Occipital lobe (tissue), 3 donors: ENCODE measurements at places on chromosomes 6 and 20. TPM values are rescaled to one million over a fixed set of nuclear protein-coding genes. Genes with fewer than 3 reads are reported as not detected.

DNA sequence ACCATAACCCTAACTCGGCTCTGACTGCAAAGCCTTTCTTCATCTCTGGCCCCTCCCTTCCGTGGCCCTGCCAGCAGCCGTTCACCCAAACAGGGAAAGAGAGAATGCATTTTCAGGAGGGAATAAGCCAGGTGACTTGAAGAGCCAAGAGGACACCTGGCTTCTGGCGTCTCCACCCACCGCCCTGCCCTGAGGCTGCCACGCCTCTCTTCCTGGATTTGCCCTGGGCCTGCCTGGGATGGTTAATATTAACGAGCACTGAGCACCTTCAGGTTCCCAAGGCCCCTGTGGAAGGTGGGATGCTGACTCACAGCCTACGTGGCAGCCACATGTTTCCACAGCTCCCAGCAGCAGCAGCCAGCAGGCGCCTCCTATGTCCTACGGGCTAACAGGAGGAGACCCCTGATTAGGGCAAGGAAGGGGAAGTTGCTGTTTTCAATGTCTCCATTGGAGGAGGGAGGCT is 138.0 kb upstream of the RREB1 start:
- no peak for DNase-seq

- DNase-seq, result no peak
Observed at GRCh38 chr6:22239261-22239921, 57.4 kb downstream of the PRL start.

The SLC24A3 gene
- 17.8 TPM for total RNA-seq

- peak; percentile 60 for DNase-seq
Observed at GRCh38 chr20:36744764-36745191, 1.1 kb downstream of the NDRG3 start.

GRCh38 chr6:39330057-39330456 is 7.6 kb upstream of the KCNK16 start:
- no peak for DNase-seq

DNA sequence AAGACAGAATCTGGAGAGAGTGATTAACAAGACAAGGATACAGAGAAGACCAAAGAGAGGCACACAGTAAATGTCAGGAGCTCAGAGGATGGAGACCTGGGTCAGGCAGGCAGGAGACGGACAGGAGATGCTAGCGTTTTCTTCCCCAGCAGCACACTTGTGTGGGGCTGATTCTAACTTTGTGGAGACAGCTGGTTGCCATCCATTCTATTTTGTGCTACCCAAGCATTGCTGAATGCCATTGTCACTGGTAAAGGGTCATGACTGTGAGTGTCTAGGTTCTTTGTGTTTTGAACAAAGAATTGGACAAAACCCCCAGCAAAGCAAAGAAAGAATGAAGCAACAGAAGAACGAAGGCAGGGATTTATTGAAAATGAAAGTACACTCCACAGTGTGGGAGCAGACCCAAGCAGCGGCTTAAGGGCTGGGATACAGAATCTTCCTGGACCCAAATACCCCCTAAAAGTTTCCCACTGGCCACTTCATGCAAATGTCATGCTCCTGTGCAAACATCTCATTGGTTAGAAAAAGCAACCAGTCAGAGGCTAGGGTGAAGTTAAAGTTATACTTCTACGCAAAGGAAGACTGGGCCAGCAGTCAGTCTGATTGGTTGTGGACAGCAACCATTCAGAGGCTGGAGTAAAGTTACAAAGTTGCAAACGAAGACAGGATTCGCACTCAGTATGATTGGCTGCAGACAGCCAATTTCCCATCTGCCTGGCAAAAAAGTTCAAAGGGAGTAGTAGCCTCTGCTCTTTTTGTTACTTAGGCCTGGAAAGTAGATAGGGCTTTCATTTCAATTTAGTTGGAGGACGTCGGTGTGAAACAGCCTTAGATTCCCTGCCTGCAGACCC is 17.5 kb downstream of the PTK7 start:
- no peak for DNase-seq

DNA sequence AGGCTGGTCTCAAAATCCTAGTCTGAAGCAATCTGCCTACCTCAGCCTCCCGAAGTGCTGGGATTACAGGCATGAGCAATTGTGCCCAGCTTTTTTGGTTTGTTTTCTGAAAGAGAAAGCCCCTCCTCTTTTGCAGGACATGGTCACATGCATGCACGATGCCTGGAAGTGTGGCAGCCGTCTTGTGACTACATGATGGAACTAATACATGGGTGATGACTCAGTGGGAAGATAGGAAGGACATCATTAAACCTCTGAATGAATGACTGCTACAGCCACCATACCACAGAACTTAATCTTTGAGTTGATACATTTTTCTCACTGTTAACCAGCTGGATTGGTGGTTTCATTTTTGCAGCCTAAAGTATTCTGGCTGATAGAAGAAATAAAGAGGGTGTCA is 13.4 kb upstream of the CTNNBL1 start:
- no peak for DNase-seq

GRCh38 chr20:21361266-21361665 is 36.1 kb downstream of the NKX2-4 start:
- DNase-seq, result no peak

GRCh38 chr20:57231951-57232428 is 34.5 kb downstream of the BMP7 start:
- DNase-seq, result no peak

GRCh38 chr6:19632230-19632629 is 204.9 kb upstream of the ID4 start:
- DNase-seq, result no peak

The HEY2 gene
- 0.62 TPM for total RNA-seq

- DNase-seq, result no peak
Observed at GRCh38 chr20:22795871-22796270, 211.5 kb upstream of the FOXA2 start.

DNA sequence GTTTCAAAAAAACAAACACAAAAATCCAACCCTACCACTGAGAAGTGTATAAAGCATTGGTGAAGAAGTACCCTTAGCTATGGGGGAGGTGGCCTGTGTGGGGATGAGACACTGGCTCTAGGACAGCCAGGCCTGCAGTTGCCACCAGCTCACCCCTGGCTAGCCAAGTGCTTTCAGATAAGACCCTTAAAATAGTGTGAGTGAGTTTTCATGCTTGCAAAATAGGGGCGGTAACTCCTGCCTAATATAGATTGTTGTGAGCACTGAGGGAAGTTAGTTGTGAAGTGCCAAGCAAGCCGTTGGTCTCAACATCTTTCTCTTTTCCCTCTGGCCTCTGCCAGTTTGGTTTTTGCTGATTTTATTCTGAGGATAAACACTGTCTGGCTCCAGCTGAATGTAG is 11.3 kb downstream of the PPP1R3G start:
- no peak for DNase-seq

DNA sequence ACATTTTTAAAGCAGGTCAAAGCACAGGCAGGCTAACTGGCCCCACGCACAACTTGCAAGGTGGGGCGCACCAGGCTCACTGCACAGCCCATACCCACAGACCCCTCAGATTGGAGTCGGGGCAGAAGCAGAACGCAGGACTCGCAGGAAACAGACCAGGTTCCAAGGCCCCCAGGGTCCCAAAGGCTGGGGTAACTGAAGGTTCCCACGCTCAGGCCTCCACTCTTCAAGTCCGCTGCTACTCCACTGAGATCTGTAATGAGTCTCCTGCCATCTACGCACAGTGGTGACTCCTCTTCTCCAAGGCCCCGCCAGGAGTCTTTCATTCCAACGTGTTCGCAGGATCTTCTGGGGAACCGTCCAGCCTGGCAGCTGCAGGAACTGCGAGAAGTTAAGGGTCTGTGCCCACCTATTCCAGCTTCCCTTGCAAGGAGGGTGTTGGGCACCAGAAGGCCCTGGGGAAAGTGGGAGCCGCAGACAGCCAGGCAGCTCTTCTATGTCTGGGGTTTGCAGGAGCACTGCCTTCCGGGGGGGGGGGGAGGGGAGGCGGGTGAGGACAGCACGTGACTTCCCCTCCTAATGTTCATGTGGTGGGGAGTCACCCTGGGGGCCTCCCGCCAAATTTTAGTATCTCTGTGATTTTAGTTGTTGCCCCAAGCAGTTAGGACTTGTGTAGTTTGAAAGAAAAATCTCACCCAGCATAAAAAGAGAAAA is 2.0 kb upstream of the TAF4 start:
- DNase-seq, result no peak

DNA sequence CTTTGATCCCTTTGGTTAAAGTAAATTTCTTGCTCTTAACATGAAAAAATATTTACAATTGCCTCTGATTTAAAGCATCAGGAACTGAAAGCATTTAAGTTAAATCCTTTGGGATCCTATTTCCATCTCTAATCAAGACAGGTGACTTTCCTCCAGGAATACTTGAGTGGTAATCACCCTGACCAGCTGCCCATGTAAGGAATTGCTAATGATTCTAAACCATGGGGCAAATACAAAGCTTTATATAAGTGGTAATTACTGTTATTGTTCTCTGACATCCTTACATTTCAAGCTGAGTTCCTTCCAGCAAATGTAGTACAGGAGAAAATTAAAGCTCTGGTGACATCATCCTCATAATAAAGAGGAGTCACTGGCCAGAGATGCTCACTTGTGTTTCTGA is 100.6 kb downstream of the CRYBG1 start:
- no peak for DNase-seq

The OOEP gene
- total RNA-seq, result not detected

The KHDC1L gene
- total RNA-seq, result 0.78 TPM

DNA sequence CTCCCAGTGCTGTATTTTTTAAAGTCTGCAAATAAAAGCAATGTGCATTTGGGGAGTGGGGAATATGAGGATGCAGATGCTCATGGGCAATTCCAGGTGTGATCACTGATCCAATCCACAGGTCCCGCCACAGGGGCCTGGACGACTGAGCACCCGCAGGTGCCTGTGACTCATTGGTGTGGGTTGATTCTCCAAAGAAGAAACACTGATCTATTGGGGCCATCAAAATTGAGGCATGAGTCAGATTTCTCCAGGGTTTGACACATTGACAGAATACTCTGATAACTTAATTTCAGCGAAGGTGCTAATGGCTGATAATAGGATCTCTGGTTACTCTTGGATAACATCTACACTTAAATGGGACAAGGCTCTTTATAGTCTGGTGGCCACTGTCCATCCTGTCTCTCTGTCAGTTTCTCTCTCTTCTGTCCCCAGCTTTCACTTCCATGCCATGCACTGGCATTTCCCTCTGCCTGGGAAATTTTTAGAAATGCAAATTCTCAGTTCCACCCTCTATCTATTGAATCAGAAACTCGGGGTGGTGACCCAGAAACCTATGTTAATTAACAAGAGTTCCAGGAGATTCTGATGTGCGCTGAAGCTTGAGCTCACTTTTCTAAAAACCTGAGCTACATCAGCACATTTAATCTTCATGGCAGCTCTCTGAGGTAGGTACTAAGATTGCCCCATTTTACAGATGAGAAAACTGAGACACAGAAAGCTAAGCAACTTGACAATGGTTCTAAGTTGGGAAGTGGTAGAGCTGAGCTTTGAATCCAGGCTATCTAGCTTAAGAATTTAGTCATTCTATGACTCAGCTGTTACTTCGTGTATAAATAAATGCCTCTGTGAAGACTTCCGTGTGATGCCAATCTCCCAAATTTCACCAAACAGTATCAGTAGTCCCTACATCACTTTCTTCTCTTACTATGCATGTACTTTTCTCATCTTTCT is 10.2 kb upstream of the RCAN2 start:
- no peak for DNase-seq

DNA sequence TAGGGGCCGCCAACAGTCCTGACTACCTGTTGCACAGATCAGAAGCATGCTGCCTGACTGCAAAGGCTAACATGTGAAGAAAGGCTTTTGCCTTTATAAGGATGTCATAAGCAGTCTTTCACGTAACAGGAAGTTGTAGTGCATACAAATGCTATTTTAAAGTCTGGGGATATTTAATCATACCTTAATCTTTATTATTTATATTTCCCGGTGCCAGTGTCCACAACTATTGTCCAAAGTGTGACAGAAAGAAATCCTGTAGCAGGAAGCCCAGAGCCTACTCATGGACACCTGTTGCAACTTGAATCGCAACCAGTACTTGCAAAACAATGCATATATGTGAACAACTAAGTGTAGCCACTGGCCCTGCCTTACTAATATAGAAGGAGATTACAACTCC is 235.8 kb downstream of the ALDH8A1 start:
- DNase-seq, result no peak

The MOG gene
- total RNA-seq, result not detected

GRCh38 chr6:138258991-138259390 is 40.7 kb upstream of the PBOV1 start:
- DNase-seq, result no peak

DNA sequence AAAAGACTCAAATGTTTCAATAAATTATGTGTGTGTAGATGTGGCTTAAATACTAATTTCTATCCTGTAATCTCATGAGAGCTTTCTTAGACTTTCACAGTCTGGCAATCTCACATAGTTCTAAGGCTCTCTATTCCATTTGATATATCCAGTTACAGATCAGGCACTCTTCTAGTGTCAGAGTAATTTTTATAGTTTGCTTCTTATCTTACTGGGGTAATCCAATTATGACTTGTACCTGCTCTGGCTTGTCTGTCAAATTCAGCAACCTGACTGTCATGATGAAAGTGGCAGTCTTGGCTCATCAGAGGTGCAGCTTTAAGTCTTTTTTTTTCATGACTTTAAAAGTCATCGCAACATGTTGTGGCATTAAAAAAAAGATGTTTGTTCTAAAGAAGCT is 513.2 kb upstream of the MAN1A1 start:
- DNase-seq, result no peak

- DNase-seq, result no peak
Observed at GRCh38 chr6:136471372-136471771, 78.8 kb downstream of the MAP7 start.

The EDN1 gene
- 5.9 TPM for total RNA-seq
